ENCODE measurements at places on chromosomes 2 and 18.

- no peak for DNase-seq
These were observed 122.4 kb downstream of the GRB14 start for GRCh38 chr2:164498836-164499235.

GRCh38 chr2:225768741-225769140, 369.2 kb downstream of the NYAP2 start:
- DNase-seq = no peak

DNA sequence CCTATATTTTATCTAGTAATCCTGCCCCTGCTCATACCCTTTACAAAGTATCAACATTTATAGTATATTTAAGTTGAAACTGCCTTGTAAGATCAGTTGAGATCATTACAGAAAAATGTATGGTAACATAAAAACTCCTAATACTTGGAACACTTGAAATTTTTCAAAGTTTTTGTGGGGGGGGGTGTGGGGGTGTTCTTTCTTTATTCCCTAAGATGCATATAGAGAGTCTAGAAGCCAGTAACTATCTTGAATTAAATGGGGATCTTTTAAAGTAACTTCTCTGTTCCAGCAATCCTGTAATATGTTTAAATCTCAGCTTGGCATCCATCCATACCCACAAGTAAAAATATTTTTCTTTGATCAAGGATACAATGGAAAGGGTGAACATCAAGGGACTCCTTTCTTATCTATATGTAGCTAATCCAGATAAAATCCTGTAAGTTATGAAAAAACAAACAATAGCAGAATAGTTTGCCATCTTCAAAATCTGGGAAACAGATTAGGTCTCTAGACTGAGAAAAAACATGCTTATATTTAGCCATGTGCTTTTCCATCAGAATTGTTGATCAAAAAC, 455.3 kb downstream of the MEIS1 start:
- DNase-seq = no peak

GRCh38 chr2:215354771-215355695, 43.2 kb downstream of the ATIC start:
- DNase-seq = no peak
